ENCODE measurements at places on chromosomes 13 and 19.
A peak's percentile ranks its signal among the peaks of the same experiment; 100 is the strongest.

DNA sequence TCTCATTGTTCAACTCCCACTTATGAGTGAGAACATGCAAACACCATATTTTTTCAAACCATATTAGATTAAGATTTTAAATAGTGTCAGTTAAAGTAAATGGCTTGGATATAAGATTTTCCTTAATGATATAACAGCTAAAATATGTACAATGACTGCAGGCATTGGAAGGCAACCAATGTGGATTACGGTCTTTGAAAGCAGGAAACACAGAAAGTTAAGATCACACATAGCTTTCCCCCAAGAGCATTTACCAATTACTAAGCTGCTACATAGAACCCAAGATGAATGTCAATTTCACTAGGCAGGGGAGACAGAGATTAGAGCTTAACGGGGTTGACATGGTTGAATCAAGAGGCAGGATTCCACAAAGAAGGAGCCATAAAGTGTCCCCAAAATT, 173.2 kb upstream of the TRPC4 start:
- DNase-seq, result no peak

DNA sequence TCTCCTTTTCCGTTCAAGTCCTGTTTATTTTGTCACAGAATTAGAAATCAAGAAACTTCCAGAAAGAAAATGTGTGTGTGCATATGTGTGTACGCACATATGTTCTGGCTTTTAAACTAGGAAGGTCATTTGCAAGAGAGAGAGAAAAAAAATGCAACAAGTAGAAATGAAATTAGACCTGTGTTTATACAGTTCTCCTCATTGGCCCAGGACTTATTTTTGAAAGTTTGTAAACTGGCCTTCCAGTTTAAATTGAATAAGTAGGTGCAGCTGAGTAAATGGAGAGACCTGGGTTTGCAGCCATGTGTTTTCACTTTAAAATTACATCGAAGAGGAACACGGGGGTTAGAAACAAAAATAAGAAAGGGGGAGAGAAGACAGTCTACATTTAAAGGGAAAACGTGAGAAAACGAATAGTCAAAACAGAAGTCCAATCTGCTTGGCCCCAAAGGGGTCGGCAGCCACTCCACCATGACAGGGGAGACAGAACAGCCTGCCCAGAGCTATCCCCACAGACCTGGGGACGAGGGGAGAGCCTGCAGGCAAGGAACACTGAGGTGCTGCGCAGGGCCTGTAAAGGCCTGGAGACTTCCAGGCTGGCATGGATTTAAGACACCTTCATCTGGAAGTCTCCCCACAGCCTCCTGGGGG, 216.8 kb upstream of the MAB21L1 start:
- no peak for DNase-seq

DNA sequence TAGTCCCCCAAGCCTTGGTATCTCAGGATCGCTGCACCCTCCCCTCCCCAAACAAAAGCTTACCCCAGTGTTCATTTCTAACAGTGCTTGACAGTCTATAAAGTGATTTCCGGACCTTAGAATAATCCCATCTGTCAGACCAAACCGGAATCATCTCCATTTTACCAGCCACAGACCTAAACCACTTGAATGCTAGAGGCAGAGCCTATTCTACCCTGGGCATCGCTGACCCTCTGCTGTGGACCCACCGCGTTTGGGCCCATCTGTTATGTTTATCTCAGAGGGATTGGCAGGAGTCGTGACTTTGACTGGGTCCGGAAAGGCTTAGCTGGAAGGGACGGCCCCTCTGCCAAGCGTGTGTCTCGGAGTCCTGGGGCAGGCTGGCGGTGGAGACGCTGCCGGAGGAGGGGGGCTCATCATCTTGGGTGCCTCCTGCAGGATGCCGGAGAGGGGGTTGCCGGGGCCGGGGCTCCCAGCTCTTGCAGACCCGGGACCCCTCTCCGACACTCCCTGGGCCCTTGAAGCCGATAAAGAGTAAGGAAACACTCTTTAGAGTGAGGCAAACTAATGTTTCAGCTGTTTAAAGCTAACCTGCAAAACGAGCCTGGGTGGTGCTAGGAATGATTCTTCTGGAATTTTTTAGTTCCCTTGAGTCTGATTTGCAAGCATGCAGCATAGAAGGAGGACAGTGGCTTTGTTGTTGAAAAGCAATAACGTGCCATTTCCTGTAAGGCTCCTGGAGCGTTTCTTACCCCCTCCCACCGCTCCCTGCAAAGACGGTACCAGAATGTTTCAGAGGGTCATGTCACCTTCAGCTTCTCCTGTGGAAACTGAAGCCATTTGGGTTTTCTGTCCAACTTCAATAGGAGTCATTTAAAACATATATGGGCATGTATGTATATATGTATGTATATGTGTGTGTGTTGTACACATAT, 1.3 kb downstream of the SLC25A42 start:
- peak; percentile 33 for DNase-seq

- DNase-seq, result no peak
Measured at GRCh38 chr19:45352914-45353796, 12.6 kb downstream of the KLC3 start.

- DNase-seq, result peak; percentile 88
Measured at GRCh38 chr19:48858984-48859710, 9.3 kb downstream of the PLEKHA4 start.

DNA sequence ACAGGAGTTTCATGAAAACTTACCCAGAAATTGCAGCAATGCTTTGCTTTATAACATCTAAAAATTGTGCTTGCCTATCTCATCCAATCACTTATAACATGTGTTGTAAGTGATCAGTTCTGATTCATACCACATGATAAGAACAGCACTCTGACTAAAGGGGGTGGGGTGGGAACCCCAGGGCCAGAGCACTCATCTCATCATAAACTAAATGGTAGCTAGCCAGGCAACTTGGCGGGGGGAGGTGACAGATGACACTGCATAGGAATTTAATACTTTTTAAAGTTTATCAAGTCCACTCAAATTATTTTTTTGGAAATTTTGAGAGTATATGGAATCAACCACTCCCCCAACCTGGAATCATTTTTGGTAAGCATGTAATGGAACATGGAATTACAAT, 42.1 kb downstream of the FOXO1 start:
- DNase-seq, result peak; percentile 30

DNA sequence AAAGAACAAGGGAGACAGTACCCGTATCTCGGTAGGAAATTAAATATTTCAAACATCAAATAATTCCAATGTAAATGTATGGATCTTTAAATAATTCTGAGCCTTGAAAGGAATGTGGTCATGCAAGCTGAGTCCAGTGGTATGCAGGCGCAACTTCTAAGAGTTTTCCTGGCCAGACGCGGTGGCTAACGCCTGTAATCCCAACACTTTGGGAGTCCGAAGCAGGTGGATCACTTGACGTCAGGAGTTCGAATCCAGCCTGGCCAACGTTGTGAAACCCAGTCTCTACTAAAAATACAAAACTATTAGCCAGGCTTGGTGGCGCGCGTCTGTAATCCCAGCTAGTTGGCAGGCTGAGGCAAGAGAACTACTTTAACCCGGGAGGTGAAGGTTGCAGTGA, 1.1 kb upstream of the ZNF845 start:
- no peak for DNase-seq

- DNase-seq, result no peak
Measured at GRCh38 chr13:43694146-43694664, 92.6 kb downstream of the ENOX1 start.

DNA sequence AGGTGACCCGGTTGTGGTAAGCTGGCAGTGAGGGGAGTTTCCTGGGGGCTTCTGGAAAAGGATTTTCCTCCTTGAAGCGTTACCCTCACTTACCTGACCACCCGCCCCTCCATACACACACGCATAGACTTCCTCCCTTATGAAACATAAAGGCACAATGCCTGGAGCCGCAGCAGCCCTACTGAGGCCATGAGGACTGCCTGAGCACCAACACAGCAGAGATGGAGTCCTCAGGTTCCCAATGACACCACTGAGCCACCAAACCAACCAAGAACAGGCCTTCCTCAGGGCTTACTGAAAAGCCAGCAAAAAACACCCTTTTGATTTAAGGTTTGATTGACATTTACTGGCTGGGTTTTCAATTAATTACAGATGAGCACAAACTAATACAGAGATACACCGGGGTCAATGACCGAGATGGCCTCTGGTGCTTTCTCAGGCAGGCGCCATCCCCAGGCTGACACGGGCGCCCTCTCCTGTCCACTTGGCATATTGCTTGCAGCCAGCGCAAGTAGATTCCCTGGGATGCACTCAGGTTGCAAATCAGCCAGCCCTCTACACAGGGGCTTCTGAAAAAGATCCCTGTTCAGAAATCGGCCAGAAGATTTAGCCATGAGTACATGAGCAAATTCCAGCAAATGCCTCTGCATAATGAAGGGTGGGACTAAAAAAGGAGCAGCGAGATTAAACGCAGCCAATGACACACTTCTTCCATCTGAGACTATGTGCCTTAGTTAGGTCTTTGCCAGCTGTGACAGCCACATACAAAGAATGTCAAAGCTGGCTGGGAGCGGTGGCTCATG, 14.8 kb downstream of the OPA3 start:
- peak; percentile 55 for DNase-seq

GRCh38 chr13:48094404-48094780, 512 bp downstream of the MED4 start:
- DNase-seq, result no peak

- DNase-seq, result peak; percentile 58
Measured at GRCh38 chr19:2475018-2475701, 767 bp upstream of the GADD45B start.

DNA sequence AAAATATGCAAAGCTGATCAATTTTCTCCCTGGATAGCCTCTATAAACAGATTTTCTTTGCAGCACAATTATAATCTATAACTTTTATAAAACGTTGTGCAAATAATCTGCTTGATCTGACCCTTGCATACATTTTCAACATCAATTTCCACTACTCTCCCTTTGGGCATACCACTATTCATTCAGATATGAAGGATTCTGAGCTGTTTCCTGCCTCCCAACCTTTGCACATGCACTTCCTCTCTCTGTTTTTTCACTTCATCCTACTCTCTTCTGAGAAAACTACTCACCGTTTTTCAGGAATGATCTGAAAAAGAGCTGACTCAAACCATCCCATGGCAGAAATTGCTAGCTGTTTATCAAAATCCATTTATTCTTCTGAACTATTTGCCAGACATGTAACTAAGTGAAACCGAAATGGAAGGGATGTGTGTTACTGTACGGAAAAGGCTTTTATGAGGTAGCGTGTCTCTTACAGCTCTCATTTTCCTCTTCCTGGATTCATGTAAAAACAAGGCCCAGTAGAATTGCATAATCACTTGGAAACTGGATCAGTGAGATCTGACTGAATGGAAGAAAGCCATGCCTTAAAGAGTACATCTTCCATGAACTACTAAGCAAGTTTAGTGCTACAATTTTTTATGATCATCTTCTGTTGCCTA, 1447.3 kb upstream of the MIR17HG start:
- DNase-seq, result no peak

DNA sequence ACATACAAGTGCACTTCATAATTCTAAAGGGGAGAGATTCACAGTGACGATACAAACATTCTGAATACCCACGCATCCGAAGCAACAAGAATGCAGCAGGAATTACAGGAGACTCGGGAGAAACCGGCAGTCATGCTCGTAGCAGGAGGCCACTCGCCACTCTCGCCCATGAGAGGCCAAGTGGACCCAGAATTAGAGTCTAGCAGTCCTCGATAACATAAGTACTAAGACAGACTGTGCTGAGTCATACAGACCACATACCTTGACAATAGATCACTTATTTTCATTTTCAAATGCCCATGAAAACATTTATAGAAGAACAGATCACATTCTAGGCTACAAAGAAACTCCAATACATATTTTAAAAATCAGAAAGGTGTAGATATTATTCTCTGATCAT, 299.1 kb upstream of the TSHZ3 start:
- no peak for DNase-seq

DNA sequence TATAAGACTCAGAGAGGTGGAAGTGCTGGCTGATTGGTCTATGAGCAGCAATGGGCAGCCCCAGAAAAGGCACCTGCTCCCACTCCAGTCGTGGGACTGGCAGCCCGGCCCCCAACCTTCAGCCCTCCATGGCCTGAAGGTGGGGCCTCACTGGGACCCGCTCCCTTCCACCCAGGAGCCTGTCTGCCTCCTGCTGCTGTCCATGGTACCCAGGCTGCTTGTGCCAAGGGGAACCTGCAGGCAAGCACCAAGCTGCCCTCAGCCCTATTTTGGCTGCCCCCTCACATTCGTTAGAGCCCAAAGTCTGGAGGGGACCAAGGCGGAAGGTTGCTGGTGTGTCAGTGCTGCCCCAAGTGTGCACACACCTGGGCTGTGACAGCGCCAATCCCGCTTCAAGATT, 2304.9 kb downstream of the PCDH9 start:
- DNase-seq, result no peak

- DNase-seq, result no peak
Measured at GRCh38 chr13:114029866-114030625, 56.2 kb upstream of the C13orf46 start.

DNA sequence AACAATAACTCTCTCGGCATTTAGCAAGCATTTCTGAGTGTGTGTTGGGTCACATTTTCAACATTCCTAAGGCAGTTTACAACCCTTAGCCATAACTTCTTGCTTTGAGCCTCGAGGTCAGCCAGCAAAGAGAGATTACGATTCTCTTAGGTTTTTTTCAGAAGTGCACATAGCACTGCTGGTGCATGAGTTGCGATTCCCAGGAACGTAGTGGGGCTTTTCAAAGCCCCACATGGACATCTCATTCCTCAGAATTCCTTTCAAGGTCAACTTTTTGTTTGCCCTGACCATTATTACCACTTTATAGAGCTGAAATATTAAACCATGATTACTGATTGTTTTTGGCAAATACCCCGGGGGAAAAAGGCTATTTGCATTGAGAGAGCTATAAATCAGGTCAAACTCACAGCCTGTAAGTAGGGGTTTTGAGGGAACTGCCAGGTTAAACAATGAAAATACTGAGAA, 705.3 kb downstream of the GPC5 start:
- no peak for DNase-seq

GRCh38 chr19:38952395-38953165, 21.8 kb downstream of the MRPS12 start:
- peak; percentile 58 for DNase-seq

DNA sequence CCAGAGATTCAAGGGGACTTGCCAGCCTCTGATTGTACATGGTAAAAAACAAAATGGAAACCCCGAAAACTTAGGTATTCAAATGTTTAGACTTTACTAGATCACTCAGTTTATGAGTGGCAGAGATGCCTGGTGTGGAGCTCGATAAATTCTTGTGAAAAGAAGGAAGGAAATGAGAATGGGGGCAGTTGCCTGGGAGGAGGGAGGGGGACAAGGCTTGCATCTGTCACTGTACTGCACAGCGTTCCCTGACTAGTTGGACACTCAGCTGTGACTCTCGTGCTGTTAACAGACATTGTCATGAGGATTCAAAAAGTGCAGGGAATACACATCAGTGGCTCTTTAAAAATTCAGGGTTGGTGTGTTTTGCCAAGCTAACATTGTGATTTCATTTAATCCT, 232.9 kb downstream of the ZIC5 start:
- no peak for DNase-seq

- DNase-seq, result no peak
Measured at GRCh38 chr13:52348983-52349780, 56.8 kb downstream of the THSD1 start.

DNA sequence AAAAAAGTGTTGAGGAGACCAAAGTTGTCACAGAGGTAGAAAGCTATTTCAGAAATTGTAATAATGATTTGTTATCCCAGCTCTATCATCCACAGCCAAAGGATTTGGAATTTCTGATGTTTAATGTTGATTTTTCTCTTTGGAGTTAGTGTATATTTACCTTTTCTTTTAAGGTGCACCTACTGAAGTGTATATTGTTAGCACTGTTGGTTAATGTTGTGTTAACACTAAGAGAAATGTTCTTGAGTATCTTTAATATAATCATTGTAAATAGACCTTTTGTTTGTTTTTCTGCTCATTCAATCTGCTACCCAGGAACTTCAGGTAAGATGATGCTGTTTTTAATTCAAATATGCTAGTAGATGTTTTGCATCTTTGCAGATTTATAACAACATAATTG, 57.5 kb downstream of the ZAR1L start:
- no peak for DNase-seq
